Ovary (tissue), 10 donors: ENCODE measurements at places on chromosomes 4 and X. TPM values are rescaled to one million over a fixed set of nuclear protein-coding genes. Genes with fewer than 3 reads are reported as not detected.

- no peak for DNase-seq
These were observed 32.7 kb upstream of the SLC25A4 start for GRCh38 chr4:185110375-185110823.

GRCh38 chrX:143781103-143781502 is 60.6 kb upstream of the SPANXN2 start:
- no peak for DNase-seq

GAB3 gene
- total RNA-seq = 2.7 TPM

OPHN1 gene
- total RNA-seq = 7.8 TPM
